ENCODE measurements at places on chromosomes 7 and 10.

DNA sequence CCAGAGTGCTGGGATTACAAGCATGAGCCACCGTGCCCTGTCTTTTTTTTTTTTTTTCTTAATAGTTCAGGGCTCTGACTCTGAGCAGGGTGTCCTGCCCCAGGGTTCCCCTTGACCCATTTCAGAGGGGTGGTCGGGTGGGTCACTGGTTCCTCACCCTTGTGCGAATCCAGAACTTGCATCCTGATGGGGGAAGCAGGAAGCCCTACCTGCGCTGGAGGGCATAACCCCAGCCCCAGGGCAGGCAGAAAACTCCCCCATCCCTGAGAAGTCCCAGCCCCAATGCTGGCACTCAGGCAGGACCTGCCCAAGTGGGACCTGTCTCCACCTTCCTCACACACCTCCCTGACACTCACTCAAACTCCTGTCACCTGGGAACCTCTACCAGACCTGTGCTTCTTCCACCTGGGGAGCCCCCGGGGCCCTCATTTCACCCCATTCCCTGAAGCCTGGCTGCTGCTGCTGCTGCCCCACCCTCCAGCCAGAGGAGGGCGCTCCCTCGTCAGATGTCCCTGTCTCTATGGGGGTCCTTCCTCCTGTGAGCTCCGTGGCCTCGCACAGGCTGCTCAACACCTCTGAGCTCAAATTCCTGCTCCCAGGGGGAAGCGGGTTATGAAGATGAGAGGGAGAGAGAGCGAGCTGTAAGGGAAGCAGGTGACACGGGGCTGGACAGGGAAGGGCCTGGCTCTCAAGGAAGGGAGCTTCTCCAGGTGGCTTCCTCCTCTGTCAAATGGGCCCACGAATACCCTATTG lies 15.1 kb upstream of the ZNF273 start:
- DNase-seq, result no peak

DNA sequence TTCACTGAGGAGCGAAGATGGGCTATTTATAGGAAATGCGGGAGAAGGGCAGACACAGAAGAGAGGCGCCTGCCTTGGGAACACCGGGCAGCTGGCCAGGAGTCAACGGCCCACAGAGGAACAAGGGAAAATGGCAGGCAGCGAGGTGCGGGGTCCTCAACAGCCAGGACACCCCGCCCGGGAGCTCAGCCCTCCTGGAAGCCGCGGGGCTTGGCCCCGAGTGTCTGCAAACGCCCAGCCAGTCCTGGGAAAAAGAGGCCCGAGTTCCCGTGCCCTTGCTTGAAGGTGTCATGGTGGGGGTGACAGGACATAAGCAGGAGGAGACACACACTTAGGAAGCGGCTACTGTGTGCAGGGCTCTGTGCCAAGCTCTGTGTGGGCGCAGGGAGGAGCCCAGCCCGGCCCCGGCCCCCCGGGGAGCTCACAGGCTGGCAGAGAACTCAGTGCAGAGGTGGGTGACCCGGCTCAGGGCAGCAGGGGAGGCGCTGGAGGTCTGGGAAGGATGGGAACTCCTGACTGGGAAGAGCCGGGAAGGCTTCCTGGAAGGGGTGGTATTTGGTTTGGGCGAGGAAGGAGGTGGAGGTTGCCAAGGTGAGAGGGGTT lies 79.9 kb downstream of the ELFN1 start:
- DNase-seq, result no peak

DNA sequence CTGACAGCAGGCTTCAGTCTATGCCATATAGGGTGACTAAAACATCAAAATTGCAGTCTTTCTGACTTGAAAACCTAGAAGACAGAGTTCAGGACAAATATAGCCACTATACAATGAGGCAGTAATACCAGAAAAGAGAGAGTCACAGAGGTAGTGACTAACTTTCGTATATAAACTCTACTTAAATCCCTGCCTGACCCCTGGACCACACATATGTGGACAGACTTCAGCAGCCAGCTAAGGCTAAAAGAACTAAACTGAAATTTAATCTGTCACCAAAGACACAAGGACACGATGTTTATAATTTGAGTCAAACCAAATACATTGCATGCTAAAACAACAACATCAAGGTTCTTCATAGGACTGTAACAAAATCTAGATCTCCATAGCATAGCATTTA lies 64.6 kb upstream of the MACROH2A2 start:
- no peak for DNase-seq

GRCh38 chr10:132351611-132352010 lies 19.6 kb downstream of the LRRC27 start:
- DNase-seq, result no peak

DNA sequence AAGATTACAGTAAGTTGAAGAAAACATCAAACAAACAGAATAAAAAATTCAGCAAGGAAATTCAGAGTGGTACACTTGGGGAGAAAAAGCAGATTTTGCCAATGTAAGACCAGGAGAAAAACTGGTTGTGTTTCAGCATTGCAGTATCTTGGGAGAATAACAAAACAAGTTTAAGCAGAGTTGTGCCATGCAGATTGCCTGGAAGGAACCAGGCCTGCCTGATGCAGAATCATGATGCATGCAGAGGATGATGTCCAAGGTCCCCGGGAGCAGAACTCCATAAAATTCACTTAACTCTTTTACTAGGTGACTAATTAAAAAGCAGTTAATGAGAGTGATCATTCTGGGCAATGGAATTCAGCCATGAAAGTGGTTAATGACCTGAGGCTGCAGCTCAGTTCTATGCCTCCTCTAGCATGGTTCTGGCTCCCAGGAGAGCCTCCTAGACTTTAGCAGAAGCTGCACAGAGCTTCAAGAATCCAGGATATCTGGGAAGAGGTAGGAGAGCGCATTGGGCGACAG lies 379.7 kb upstream of the C7orf33 start:
- no peak for DNase-seq

GRCh38 chr7:69782917-69783684 lies 184.8 kb downstream of the AUTS2 start:
- DNase-seq, result peak; percentile 61

GRCh38 chr7:115210552-115210951 lies 288.7 kb downstream of the MDFIC start:
- DNase-seq, result no peak

DNA sequence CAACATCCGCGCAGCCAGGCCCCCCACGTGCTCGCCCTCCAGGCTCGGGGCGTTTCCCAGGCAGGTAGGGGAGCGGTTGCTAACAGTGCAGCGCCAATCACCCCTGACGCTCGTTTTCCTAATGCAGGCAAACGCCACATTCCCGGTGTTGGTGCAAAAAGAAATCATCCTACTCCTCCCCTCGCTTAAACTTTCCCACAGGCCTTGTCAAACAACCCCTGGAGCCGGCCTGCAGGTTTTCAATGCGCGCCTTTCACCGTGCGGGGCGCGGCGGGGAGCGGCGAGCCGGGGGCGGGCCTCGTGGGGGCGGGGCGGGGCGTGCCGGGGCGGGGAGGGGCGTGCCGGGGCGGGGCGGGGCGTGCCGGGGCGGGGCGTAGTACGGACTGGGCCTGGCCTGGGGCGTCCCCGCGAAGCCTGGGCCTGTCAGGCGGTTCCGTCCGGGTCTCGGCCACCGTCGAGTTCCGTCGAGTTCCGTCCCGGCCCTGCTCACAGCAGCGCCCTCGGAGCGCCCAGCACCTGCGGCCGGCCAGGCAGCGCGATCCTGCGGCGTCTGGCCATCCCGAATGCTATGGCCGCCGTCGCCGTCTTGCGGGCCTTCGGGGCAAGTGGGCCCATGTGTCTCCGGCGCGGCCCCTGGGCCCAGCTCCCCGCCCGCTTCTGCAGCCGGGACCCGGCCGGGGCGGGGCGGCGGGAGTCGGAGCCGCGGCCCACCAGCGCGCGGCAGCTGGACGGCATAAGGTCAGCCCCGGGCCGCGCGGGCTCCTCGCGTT lies at the start of gene ECHDC3:
Gene ECHDC3 (plus strand): TSS at position 374 of the 770 bp plus-strand sequence. CDS start 195 bp downstream, at position 569.
- peak; percentile 49 for DNase-seq

- no peak for DNase-seq
These were observed 150.4 kb downstream of the ETV1 start for GRCh38 chr7:13839063-13839462.

DNA sequence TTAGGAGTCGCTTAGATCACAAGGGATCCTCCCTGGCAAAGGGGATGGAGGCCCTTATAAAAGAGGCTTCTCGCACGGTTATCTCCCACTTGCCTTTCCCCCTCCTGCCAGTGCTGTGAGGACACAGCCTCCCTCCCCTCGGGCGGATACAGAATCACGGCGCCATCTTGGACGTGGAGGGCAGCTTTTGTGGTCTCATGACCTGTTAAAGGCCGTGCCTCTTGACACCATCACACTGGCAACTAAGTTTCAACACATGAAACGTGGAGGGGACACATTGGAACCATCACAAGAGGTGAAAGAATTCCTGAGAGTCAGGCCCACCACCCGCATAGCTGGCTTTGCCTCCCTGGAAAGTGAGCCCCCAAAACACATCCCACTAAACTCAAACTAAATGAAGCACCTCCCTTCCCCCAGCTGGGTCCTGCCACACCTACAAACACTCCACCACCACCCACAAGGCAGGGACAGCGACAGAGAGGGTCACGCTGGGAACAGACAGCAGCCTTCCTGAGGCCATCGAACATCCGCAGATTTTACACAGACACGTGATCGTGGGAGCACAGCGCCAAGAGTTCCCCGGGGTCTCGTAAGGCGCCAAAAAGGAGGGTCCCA lies 110.6 kb downstream of the TCERG1L start:
- DNase-seq, result no peak

- no peak for DNase-seq
These were observed 5.4 kb downstream of the FAM171A1 start for GRCh38 chr10:15365692-15366091.

DNA sequence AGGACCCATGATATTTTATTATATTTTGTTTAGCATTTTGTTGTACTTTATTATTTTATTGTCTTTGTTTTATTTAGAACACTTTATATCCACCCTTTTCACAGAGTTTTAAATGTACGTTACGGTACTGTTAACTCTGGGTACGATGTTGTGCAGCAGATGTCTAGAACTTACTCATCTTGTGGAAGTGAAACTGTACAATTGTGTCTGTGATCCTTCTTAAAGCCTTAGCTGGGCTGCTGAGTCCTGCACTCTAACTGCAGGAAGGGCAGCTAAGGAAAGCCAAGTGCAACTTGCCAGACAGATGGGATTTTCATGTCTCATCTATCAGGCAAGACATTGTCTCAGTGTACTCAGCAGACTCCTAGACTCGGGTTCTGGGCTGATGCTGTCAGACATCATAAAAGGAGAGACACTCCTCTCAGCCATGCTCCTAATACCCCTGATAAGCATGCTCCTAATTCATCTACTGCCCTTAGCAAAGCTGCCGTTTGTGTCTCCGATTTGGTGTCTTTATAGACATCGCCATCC lies 14.6 kb upstream of the INSYN2A start:
- DNase-seq, result no peak

DNA sequence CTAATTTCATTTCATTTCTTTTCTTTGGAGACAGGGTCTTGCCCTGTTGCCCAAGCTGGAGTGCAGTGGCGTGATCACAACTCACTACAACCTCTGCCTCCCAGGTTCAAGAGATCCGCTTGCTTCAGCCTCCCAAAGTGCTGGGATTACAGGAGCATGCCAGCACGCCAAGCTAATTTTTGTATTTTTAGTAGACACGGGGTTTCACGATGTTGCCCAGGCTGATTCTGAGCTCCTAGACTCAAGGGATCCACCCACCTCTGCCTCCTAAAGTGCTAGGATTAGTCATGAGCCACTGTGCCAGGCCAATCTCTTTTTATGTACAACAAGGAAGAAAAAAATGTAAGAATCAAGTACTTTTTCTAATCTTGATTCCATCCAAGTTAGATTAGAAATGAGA lies 10.7 kb upstream of the KMT2E start:
- DNase-seq, result peak; percentile 69

DNA sequence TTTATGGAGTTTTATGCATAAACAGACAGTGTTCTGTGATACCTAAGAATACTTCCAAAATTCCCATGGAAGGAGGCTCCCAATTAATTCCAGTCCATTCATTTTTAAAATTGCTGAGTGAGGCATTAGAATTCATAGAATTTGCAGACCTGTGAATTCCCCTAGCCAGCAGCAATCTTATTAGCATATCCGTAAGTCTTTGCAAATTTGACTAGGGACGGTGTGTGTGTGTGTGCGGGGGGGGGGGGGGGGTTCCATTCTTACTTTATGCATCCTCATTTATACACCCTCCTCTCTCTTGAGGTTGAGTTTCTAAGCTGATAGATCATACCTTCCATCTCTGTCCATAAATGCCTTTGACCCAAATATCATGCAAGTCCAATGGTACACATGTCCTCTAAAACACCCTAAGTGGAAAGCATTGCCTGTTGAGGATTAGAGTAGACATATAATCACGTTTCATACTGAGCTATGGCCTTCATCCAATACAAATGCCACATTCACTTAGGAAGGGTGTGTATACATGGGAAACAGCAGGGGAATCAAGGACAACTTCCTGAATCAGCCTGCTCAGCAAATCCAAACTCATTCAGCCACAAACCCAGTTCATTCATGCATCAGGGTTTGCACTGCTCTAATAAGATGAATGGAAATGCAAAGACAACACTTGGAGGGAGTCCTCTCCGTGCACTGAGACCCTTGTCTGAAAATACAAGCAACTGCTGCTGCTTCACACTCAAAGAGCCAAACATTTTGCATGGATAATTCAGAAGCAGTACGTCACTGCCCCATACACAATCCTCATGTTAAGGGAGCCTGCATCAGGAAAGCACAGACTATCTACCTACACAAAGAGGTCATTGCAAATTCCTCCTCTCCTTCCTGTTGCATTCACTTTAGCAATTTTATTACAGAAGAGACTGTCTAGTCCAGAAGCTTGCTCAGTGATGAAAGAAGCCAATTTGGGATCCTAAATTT lies 350.8 kb downstream of the KCNMA1 start:
- peak; percentile 38 for DNase-seq

DNA sequence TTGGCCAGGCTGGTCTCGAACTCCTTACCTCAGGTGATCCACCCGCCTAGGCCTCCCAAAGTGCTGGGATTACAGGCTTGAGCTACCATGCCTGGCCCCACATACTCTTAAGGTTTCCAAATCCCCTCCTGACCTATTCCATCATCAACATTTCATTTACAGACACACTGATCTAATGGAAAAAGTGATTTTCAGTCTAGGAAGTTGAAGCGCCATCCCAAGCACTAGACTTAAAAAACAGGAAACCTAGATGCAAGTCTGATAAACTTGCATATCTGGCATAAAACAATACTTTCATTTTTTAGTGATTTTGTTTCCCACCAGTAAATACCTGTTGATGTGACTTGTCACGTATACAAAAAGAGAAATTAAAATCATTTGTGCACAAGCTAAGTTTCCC lies 44.0 kb downstream of the DNMBP start:
- no peak for DNase-seq
